ENCODE measurements at places on chromosomes 3 and 15. TPM values are rescaled to one million over a fixed set of nuclear protein-coding genes. Genes with fewer than 3 reads are reported as not detected.

- H3K4me1 ChIP-seq: no peaks in the 10 kb centered on the region
- no peak overlapping the region for H3K4me3 ChIP-seq
- DNase-seq: no peak
- H3K27me3 ChIP-seq: no peaks in the 10 kb centered on the region
Measured at GRCh38 chr3:123365450-123366143, 83.3 kb downstream of the ADCY5 start.

- H3K36me3 ChIP-seq: no peaks in the 10 kb centered on the region
- H3K4me1 ChIP-seq: no peaks in the 10 kb centered on the region
- no peak overlapping the region for H3K27ac ChIP-seq
- H3K27me3 ChIP-seq: no peaks in the 10 kb centered on the region
- H3K4me3 ChIP-seq: no peak overlapping the region
Measured at GRCh38 chr3:46571684-46572083, 5.6 kb upstream of the LRRC2 start.

GRCh38 chr15:58331560-58331912 is 100.3 kb upstream of the LIPC start:
- no peaks in the 10 kb centered on the region for H3K36me3 ChIP-seq
- H3K27ac ChIP-seq: peak overlapping the region; percentile 86
- H3K4me1 ChIP-seq: peaks cover 17% of the 10 kb centered on the region
- H3K27me3 ChIP-seq: no peaks in the 10 kb centered on the region

Gene PATL2
- 2.0 TPM for total RNA-seq

Gene CHRNA3
- 1.3 TPM for total RNA-seq

DNA sequence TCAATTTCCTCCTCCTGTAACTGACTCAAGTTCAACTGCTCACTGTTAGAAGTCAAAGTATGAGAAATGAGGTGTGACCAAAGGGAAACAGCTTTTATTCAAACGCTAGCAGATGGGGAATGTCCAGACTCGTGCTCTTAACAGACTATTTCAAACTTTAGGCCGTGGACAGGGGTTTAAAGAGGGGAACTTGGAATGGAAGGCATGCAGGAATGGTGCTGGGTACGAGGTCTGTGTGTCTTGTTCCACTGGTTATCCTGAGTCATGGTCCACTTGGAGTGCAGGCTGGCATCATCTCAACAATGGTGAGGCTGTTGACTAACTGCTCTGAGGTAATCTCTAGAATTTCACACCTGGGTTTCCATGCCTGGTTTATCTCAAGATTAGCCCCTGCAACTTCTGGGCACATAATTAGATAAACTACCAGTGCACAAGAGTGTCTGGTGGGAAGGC is 22.9 kb upstream of the DNAAF4 start:
- no peak overlapping the region for H3K4me3 ChIP-seq
- H3K36me3 ChIP-seq: no peaks in the 10 kb centered on the region
- no peaks in the 10 kb centered on the region for H3K27me3 ChIP-seq
- no peak for DNase-seq

Gene CFAP91
- 9.1 TPM for total RNA-seq

All from uterus (tissue), 4 donors.